Fibroblast of lung (primary cell): ENCODE measurements at places on chromosomes 4 and X.

DNA sequence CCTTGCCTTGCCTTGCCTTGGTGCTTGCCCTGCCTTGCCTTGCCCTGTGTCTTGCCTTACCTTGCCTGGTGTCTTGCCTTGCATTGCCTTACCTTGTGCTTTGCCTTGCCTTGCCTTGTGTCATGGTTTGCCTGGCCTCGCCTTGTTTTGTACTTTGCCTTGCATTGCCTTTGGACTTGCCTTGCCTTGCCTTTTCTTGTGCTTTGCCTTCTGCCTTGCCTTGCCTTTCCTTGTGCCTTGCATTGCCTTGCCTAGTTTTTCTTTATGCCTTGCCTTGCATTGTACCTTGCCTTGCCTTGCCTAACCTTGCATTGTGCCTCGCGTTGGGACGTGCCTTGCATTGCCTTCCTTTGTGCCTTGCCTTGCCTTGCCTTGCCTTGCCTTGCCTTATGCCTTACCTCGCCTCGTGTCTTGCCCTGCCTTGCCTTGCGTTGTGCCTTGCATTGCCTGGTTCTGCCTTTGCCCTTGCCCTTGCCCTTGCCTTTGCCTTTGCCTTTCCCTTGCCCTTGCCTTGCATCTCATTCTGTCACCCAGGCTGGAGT, 82.8 kb downstream of the TAB3 start:
- DNase-seq = no peak

- no peak for DNase-seq
Observed at GRCh38 chr4:67566335-67566734, 7.8 kb downstream of the STAP1 start.

- DNase-seq = peak; percentile 4
Observed at GRCh38 chr4:85966373-85966772, 393.5 kb downstream of the MAPK10 start.

GRCh38 chrX:109344678-109345077, 137.2 kb downstream of the GUCY2F start:
- no peak for DNase-seq

- no peak for DNase-seq
Observed at GRCh38 chrX:649166-649565, 18.6 kb downstream of the SHOX start.

- peak; percentile 48 for DNase-seq
Observed at GRCh38 chr4:156290811-156291210, 337.1 kb upstream of the CTSO start.
